ENCODE measurements at places on chromosomes 4 and X.
A peak's percentile ranks its signal among the peaks of the same experiment; 100 is the strongest.

DNA sequence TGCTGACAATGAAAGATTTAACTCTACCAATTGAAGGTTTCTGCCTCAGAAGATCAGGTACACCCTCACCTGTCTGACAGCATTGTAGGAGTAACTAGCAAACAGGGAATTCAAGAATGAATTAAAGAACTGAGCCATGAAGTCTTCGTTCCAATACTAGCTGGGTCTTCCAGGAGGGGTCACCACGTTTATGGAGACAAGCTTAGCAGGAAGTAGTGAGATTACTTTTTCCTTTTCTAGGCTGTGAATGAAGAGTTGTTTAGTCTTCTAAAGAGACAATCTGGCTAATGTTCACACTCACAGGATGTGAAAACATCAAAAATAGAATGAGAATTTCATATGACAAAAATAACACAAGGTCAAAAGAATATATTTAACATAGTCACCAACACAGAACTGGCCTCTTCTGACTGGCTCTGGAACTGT lies 54.9 kb downstream of the REELD1 start:
- DNase-seq, result no peak

GRCh38 chr4:26050671-26051070 lies 136.7 kb downstream of the SMIM20 start:
- DNase-seq, result no peak

DNA sequence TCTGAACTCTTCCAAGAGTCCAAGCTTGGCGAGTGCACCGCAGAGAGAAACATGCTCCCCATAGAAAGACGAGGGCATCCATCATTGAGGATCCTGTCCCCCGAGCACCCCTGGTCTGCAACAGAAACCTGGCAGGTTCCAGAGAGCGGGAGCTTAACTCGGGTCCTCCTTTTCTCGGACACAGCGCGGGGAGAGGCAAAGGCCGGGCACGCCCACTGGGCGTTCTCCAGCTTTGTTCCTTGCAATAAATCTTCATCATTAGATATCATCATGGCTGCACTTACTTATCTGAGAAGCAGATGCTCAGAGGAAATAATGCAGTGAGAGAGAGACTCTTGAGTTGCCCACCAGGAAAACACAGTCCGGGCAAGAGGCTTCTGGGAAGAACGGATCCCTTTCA lies 90.1 kb upstream of the PSAPL1 start:
- DNase-seq, result no peak

- DNase-seq, result peak; percentile 24
Measured at GRCh38 chrX:54178100-54178940, 4.7 kb downstream of the FAM120C start.

DNA sequence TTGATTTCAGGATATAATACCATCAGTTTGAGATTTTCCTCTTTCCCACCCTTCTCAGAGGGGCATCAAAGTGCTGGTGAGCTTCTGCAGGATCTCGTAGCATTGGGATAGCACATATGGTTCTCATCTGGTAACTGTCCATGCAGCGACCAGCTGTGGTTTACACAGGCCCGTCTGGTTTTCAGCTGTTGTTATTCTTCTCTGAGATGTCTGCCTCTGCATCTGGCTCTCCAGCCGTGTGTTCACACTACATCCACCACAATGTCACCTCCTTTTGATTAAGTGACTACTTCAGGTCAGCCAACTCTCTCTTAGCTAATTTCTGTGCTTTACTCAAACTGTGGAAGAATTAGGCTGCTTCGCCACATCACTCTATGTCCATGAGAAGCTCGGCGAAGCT lies 676.7 kb upstream of the TENM3 start:
- no peak for DNase-seq

DNA sequence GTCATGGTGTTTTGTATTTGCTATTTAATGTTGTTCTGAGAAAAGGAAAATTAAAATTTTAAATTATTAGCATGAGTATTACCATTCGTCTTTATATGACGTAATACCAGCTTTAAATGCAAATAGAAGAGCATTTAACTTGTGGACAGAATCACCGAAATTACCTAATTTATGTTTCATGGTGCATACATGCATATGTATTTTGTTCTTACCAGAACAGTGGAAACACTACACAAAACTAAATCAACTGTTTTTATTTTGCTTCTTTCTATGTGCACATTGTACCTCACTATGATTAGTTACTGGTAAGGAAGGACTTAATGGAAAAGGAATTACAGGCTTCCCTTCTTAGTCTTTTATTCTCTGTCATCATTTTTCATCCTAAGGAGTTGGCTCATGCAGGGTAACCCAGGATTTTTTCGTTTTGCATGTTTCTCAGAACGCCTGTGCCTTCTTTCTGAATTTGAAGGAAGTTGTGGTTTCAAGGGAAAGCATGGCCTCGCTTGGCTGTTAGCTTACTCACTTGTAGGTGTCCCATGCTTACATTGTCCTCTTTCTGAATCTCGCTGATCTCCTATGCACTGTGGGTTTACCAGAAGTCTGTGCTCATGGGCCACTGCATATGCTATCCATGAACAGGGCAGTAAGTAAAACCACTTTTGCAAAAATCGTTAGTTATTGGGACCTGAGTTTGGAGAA lies 300.0 kb upstream of the PUDP start:
- DNase-seq, result no peak

- DNase-seq, result no peak
Measured at GRCh38 chrX:44203791-44204190, 139.7 kb downstream of the EFHC2 start.

GRCh38 chrX:19986531-19986930 lies 4.3 kb downstream of the BCLAF3 start:
- DNase-seq, result no peak

DNA sequence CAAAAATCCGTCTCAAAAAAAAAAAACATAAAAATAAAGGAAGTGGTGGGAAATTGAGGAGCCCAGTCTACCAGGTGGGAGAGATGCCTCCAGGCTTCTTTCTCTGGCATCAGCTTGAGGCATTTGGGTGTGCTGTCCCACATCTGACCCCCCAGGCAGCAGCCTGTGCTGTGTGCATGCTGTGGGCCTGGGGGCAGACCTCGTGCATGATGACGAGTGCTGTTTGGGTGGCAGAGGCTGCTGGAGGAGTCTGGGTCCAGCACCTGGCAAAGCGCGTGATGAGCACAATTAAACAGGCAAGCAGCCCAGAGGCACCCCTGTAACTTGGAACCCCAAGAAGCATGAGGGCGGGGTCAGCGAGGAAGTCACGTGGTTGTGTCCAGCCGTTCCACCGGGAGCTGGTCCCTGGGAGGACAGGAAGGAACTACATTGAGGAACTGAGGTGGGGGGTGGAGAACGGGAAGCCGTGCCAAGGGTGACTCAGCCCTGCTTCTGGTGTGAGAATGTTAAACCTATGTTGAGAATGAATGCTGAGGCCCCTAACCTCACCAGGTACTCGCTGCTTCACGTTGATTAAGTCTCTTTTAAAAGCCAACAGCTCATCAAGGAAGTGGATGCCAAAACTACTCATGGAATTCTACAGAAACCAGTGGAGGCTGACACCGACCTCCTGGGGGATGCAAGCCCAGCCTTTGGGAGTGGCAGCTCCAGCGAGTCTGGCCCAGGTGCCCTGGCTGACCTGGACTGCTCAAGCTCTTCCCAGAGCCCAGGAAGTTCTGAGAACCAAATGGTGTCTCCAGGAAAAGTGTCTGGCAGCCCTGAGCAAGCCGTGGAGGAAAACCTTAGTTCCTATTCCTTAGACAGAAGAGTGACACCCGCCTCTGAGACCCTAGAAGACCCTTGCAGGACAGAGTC lies 6.1 kb downstream of the TACC3 start:
- peak; percentile 56 for DNase-seq

DNA sequence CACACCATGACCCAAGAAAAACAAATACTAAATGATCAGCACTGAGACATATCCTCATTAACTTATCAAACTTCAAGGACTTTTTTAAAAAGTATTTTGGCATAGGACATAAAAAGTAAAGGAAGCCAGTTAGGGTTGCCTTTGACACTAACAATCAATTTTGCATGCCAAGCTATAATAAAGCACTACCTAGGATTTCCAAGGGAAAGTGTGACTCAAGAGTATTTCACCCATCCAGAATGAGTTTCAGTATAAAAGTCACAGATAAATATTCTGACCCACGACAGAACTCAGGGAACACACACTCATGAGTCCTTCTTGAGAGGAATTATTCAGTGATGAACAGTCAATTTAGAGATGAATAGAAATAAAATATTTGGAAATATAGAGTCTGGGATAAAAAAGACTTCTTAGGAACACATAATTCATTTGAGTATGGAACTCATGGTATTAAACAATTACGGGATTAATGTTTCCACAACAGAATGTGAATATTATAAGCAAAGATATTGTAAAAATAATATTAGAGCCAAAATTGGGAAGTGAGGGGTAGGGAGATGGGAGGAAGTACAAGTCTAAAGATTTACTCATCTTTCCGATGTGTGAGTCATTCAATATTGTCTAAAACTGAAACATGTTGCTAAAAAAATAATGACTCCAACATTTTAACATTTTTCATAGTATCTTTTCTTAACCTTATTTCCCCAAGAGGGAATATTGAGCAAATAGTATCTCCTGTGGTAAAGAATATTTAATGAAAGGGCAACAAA lies 143.5 kb upstream of the LNX1 start:
- no peak for DNase-seq

- no peak for DNase-seq
Measured at GRCh38 chr4:18953613-18954012, 932.1 kb upstream of the LCORL start.

DNA sequence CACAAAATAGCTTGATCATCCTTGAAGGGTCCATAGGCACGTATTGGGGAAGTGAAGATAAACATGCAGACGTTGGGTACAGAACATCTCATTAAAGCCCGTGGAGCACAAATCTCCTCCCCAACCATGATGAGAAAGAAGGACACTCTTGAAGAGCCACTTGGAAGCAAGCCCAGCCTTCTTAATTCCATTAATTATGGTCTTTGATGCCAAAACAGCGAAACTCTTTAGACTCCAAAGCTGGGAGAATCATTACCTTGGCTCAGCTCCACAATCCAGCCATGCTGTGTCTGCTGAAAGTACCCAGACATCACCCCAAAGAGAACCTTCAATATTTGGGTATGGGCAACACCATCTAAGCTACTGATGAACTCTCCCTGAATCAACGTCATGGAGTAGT lies 169.0 kb upstream of the MBNL3 start:
- DNase-seq, result no peak

- DNase-seq, result no peak
Measured at GRCh38 chr4:174217273-174218126, 66.0 kb downstream of the FBXO8 start.

DNA sequence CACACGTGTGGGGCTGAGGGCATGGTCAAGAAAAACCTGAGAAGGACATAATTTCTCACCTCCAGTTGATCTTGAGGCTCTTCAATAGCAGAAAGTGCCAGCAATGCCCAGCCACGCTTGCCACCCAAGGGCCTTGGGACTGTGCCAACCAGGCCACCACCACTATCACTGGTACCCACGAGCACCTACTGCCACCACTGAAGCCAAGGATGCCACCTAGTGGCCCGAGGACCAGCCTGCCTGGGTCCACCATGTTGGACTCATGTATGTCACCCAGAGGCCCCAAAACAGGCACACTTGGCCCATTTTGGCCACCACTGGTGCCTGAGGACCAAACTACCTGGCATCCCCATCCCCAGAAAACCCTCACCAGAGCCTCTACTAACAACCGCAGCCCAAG lies 191.8 kb downstream of the ADAM29 start:
- DNase-seq, result no peak

GRCh38 chr4:142519342-142519741 lies 326.8 kb downstream of the INPP4B start:
- DNase-seq, result peak; percentile 37

DNA sequence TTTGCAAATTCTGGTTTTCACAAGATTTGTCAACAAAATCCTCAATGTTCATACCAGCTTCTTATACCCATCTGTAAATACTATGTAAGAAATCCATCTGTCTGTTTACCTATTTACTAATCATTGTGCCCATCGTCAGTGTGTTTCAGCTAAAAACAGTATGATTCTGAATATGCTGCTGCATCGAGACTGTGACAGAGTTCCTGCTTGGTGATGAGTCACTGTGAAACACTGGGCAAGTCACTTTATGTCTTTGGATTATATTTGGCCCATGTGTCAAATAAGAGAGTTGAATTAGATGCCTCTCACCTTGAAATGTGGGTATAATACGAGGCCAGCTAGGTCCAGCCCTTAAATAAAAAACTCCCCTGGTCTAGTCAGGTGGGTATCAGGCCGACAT lies 79.3 kb downstream of the CBLL2 start:
- no peak for DNase-seq

All from A549 (cell line).